Activated CD4-positive, alpha-beta T cell treated with anti-CD3 and anti-CD28 coated beads for 4 hours (primary cell): ENCODE measurements at places on chromosomes 11 and 22.

DNA sequence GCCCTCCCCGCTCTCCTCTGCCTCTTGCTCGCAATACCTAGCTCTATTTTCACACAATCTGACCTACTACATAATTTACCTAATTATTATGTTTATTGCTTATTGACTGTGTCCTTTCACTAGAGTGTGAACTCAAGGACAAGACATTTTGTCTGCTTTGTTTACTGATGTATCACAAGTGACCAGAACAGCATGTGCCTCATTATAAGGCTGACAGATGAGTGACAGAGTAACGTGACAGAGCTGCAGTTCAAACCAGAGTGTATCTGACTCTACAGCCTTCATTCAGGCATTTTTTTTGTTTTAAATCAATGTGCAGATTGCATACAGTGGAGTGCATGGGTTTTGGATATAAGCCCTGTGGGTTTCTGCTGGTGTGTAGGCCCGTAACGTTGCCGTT lies 82.0 kb upstream of the RAB1B start:
- no peak for DNase-seq

GRCh38 chr22:50242406-50242949 lies 2.3 kb downstream of the TUBGCP6 start:
- DNase-seq: no peak

GRCh38 chr11:67449116-67449844 lies 3.2 kb downstream of the GPR152 start:
- no peak for DNase-seq

DNA sequence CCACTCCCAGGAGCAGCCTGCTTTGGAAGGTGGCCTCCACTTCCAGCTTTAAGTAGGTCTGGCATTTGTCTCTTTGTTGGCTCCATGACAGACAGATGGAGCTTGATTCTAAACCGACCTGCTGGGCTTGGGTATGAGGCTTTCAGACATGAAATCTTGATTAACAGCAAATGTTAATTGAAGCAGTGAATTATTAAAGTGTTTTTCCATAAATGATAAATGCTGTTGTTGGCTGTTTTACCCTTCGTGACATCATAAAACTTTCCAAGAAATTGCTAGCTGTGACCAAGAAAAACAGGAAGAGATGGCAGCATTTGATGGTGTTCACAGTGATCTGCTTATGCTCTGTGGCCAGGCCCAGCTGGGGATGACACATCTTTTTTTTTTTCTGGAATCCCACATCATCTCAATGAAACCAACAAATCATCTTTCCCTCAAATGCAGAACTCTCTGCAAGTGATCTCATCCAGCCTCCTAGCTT lies 66.1 kb downstream of the RBMXL2 start:
- no peak for DNase-seq

DNA sequence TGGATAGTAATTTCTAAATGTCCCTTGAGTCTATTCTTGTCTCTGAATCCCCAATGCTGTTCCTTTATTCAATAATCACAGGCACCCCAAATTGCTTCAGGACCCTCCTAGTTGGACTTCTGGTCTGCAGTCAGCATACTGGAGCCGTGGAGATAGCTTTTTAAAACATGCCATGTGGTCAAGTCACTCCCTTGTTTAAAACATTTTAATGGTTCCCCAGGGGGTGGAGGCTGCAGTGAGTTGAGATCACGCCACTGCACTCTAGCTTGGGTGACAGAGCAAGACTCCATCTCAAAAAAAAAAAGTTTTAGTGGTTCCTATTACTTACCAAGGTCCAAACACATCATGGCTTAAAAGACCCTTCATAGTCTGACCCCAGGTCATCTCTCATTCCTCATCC lies 220.3 kb downstream of the ADAMTS15 start:
- no peak for DNase-seq

- no peak for DNase-seq
Observed at GRCh38 chr11:68386331-68386978, 74.1 kb downstream of the LRP5 start.

DNA sequence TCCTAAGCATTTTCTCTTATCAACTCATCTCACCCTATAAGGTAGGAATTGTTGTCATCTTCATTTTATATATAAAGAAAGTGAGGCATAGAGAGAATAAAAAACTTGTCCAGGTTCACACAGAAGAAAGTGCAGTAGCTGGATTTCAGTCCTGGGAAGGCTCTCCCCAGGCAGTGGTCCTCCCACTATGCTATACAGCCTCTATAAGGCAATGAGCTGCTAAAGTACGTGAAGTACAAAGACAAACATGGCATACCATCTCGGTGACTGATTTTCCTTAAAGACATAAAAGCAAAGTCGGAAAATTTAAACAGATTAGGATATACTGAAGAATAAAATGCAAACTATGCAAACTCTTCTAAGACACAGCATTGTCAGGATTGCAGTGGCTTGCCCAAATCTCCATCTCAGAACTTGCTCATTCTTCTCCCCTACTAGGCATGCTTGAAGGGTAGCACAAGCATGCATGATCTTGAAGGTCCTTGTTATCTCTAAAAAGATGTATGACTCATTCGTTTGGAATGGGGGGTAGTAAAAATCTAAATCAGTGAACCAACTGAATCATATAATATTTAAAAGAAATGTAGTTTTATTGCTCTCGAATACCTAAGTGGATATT lies 97.8 kb upstream of the CSNK2A3 start:
- no peak for DNase-seq

- DNase-seq: peak; percentile 59
Observed at GRCh38 chr11:117180661-117181585, 2.4 kb downstream of the SIDT2 start.

DNA sequence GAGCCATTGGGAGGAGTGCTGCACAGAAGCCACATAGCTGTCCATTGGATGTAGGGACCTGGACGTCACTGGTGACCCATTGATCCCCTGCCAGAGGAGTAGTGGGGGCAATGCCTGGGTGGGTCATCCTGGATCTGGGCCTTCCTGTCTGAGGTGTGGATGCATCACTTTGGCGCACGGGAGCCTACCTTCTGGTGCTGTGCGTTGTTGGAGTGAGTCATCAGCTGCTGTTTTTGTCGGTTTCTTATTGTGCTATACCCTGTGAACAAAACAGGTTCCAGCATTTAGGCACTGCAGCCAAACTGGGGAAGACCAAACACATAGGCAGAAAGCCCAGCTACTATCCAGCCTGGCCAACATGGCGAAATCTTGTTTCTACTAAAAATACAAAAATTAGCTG lies 3.2 kb downstream of the TAF6L start:
- DNase-seq: no peak

DNA sequence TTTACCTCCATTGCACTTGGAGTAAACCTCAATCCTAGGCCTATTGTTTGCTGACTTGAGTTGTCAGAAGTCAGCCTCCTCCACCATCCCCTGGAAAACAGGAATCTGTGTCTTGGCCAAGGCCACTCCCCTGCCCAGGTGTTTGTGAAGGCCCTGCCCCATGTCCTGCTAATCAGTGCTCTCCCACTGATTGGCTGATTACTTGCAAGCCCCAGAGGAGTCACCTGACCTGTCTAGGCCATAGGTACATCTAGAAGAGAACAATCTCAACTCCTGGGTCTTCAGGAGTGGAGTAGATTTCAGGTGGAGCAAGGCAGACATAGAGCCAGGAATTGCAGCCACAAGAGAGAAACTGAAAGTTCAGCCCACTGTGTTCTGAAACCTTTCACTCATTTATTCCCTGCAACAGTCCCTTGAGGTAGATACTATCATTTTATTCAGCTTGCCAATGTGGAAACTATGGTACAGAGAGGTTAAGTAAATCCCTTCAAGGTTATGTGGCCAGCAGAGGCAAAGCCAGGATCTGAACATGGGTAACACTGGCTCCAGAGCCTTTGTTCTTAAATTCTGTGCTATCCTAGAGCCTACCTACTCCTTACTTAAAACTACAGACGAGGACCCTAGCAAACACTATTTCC lies 10.4 kb downstream of the OAF start:
- DNase-seq: no peak

DNA sequence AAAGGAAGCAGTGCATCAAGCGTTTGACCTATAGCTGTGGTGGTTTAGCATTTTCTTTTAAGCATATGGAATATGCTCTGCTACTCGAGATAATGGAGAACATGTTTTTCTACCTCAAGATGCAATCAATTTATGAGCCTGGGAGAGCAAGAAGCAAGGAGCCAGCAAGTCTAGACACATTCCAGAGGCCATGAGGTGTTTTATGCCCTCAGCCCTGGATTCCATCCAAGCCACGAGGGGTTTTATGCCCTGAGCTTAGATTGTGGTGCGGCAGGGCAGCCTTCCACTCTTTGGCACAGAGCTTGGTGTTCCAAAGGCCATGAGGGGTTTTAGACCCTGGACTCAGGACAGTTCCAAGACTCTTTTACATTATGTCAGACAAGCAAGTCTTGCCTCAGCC lies 11.7 kb upstream of the DNAJB13 start:
- no peak for DNase-seq

DNA sequence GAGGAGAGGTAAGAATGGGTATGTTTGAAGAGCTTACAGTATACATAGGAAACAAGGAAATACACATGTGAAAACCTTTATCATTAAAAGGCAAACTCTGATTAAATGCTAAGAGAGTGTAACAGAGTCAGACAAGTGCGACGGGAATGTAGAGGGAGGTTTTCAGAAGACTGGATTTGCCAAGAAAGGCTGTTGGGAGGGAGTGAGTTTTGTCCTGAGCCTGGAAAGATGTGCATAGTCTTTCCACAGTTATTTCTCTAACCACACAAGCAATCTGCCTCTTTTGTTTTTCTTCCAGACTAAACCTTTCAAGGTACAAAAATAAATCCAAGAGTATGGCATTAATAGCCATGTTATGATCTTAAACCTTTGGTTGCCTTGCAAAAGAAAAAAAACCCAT lies 170.9 kb downstream of the KIRREL3 start:
- DNase-seq: no peak

- peak; percentile 17 for DNase-seq
Observed at GRCh38 chr11:76337923-76338322, 43.0 kb downstream of the THAP12 start.

DNA sequence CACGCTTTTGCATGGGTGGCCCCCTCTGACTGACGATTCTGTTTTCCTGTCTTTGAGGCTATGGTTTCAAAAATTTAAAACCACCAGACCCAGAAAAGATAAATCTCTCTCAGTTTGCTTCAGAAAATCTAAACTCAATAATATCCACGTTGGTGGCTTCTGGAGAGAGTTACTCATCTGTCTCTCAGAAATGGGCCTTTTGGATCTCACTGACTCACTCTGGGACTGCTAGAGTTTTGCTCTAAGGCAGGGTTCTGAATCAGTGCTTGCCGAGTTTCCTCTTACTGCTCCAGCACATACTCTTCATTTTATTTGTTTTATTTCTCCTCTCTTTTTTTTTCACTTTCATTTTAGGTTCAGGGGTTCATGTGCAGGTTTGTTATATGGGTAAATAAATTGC lies 305.7 kb downstream of the BLID start:
- DNase-seq: no peak

DNA sequence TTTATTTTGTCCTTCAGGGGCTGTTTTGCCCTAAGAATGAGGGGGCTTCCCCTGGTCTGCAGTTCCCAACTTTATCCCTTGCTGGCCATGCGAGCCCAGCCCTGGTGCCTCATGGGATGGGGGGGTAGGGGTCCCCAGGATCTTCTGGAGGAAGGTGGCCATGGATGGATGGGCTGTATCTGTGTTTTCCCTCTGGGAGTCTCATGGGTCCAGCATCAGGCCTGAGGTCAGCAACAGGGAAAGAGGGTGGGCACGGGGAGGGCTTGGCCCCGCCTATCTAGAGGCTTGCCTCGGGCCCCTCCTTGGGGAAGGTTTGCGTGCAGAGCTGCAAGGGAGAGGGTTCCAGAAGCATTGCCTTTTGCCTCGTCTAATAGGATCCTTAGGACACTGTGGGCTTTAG lies 10.8 kb upstream of the ADORA2A start:
- DNase-seq: no peak

DNA sequence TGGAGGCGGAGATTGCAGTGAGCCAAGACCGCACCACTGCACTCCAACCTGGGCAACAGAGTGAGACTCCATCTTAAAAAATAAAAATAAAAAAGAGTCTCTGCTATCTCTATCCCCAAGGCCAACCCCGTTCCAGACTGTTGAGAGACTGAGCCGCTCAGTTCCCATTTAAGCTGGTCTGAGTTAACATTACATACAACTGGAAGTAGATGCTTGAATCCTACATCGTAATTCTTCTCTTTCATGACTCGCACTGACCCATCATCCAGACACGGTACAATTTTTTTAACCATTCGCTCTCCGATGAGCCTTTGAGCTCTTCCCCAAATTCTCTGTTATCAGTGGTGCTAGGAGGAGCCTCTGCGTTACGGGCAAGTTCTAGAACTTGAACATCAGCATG lies 4.9 kb upstream of the CYTH4 start:
- DNase-seq: no peak

GRCh38 chr11:129881570-129882170 lies 13.7 kb downstream of the NFRKB start:
- peak; percentile 9 for DNase-seq

GRCh38 chr11:47207459-47207858 lies 7.3 kb upstream of the DDB2 start:
- no peak for DNase-seq

GRCh38 chr11:68828957-68829356 lies 12.8 kb downstream of the CPT1A start:
- no peak for DNase-seq

- no peak for DNase-seq
Observed at GRCh38 chr11:131985846-131986301, 615.5 kb downstream of the NTM start.

DNA sequence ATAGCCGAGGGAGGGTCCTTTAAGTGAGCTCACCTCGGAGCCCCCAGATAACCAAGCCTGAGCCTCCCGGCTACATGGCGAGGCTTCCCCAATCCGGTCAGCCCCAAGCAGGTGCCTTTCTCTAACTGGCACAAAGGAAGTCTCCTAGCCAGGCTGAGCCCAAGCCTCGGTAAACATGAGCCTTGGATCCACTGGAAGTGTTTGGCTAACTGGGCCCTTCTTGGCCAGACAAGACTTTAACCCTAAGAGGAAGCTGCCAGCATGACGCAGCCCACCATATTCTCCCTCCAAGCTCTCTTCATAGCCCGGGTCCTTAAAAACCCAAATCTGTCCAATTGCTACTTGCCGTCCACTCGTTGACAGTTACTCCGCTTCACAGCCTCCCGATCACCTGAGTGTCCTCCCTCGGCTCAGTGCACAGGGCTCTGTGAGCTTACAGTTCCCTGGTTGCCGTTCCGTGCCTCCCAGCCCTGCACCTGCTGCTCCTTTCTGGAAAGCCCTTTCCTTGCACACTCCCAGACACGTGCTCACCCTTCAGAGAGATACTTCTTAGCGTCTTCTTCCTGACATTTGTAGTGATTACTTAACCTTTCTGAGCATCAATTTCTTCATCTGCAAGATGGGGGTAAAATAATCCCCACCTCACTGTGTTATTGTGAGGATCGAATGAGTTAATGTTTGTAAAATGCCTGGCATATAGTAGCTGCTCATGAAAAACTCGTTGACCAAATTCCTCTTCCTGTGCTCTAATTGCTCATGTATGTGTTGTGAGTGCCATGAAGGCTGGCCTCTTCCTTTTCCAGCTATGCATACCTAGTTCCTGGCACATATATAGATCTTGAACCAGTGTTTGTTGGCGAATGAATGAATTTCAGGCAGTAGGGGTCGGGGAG lies 25.6 kb downstream of the TXN2 start:
- no peak for DNase-seq

GRCh38 chr11:68377389-68377795 lies 65.0 kb downstream of the LRP5 start:
- no peak for DNase-seq

- DNase-seq: no peak
Observed at GRCh38 chr22:38936562-38936961, 20.8 kb upstream of the APOBEC3A start.
